NCI-H2081 treated with DMSO at 0.1 percent for 48 hours (cell line): ENCODE measurements at places on chromosomes 1 and 21.

DNA sequence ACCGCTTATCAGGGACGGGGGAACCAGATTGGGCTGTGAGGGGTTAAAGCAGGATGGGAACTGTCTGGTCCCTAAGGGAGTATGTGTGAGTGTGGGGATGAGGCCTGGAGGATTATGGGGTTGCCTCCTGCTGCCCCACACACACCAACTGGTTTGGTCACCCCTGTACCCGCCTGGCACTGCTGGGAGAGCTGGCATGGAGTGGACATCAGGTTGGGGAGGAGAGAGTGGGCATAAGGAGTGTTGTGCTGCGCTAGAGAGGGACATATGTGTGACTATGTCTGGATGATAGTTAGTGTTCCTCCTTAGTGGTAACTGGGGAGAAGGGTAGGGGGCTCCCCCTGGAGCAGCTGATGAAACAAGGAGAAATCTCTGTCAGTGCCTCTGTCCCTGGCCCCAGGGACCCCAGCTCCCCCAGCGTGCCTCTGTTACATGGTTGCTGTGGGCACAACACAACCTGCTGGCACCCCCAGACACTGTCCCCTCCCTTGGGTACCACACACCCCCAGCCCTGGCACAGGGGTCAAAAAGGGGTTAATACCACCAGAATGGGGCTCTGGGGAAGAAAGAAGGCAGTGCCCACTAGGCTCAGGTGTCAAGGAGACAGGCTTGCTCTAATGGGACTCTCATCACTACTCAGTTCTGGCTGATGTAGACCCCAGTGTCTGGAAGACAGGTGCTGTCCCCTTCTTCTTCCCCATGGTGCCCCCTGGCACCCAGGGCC is 1.9 kb downstream of the ZBTB7B start:
- DNase-seq: no peak

DNA sequence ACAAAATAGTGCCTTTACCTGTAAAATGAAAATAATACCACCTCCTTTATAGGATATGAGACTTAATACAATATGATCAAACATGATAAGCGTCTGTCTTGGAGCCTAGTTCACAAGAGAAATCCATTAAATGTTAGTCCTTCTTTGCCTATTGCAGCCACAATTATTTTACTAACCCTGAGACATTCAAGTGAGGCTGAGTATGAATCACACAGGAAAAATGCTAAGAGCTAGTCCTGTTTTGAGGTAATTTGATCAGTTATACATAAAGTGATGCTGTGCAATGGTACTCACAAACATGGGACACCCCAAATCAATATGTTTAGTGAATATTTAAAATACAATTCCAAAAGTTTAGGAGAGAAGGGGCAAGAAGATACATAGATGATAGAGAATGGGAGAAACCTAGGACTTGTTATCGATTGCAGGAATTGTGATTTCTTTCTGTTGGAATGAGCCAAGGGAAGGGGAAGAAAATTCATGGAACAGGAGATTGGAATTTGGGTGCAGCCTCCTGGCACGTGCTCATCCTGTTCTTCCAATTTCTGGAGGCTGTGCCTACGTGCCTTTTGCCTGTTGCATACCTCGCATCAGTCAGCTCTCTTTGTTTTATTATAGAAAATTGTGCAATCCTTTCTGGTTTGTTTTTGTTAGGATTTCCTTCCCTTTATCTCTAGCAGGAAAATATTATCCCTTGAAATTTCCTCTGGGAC is 39.9 kb upstream of the BACH1 start:
- no peak for DNase-seq

GRCh38 chr1:50251702-50252101 is 143.0 kb downstream of the ELAVL4 start:
- peak; percentile 63 for DNase-seq

GRCh38 chr1:27603309-27603680 is 649 bp downstream of the AHDC1 start:
- no peak for DNase-seq

GRCh38 chr1:209884249-209884648 is 53.8 kb upstream of the SYT14 start:
- DNase-seq: no peak

GRCh38 chr21:45055861-45056260 is 18.5 kb upstream of the ADARB1 start:
- no peak for DNase-seq
